Stimulated activated CD4-positive, alpha-beta T cell treated with anti-CD3 and anti-CD28 coated beads, TNF-alpha, amount 100 ng/mL, for 4 hours (primary cell): ENCODE measurements at places on chromosomes 1 and 21.
A peak's percentile ranks its signal among the peaks of the same experiment; 100 is the strongest.

DNA sequence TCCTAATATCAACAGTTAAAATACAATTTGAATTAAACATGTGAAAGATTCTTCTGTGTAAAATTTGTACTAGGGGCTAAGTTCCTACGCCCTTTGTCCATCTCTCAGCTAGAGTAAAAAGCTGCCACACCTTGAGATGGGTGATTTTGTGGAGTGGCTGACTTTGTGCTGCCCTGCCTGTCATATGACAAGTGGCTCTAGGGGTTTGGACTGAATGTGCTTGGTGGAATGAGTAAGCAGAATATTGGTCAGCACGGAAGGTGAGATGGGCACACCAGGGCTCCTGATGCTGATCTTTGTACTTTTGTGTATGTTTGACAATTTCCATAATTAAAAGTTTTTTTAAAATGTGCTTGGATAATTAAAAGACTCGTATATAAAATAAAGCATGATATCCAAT lies 133.6 kb upstream of the SLC45A1 start:
- DNase-seq, result no peak

DNA sequence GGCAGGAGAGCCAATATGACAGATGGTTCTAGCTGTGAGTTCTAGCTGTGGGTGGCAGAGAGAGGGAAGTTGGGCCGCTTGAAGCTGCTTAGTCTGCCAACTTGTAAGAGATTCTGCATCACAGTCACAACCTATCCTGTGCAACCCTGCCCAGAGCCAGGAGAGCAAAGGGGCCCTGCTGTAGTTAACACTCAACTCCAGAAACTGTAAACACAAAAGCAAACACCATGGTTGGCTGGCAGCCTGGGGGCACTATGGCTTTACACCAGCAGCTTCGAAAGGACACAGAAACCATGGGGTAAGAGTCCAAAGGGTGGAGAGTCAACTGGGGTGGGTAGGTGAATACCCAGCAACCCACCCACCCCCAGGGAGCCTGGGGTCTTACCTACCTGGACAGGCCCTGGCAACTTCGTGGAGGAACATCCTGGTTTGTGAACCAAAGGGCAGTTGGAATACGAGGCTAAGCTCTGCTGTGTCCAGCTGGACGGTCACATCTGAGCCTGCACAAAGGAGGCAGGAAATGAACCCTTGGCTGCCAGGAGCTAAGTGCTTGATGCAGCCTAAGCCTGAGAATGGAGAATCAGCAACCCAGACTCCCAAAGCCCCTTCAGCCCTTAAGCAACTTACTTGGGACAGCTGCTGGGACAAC lies 6.4 kb downstream of the INPP5B start:
- DNase-seq, result no peak

GRCh38 chr1:60813071-60813470 lies 269.3 kb upstream of the NFIA start:
- DNase-seq, result no peak

GRCh38 chr1:2294033-2294724 lies 66.1 kb downstream of the SKI start:
- no peak for DNase-seq

- DNase-seq, result no peak
Observed at GRCh38 chr1:89516055-89516454, 8.6 kb upstream of the LRRC8B start.

GRCh38 chr1:115755456-115756370 lies 12.8 kb downstream of the CASQ2 start:
- DNase-seq, result no peak

DNA sequence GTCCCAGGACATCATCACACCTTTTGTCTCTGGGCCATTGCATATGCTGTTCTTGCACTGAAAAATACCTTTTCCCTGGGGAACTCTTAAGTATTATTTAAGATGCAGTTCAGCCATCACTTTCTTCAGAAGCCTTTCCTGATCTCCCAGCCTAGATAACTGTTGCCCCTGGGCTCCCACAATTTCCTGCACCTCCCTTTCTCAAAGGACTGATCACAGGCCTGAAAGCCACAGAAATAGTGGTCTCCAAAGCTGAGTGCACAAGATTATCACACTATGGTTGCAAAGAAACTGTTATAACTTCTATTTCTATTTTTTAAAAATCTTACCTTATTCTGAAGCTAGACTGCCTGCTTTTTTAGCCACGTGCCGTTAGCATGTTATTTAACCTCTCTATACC lies 2.8 kb upstream of the ZSCAN20 start:
- DNase-seq, result no peak

DNA sequence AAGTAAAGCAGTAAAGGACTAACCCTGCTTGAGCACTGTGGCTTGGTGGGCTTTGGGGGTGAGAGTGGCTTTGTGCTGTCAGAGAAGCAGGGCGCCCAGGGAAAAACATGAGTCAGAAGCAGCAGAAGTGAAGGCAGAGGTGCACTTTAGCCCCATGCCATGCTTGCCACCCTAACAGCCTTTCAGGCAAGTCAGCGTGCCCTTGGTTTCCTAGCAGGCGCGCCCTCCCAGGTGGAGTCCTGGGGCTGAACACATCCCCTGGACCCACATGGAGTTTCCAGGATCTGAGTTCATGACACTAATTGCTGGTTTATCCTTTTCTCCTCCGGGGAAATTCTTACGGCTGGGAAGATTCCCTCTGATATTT lies 106.6 kb downstream of the TLR5 start:
- no peak for DNase-seq

DNA sequence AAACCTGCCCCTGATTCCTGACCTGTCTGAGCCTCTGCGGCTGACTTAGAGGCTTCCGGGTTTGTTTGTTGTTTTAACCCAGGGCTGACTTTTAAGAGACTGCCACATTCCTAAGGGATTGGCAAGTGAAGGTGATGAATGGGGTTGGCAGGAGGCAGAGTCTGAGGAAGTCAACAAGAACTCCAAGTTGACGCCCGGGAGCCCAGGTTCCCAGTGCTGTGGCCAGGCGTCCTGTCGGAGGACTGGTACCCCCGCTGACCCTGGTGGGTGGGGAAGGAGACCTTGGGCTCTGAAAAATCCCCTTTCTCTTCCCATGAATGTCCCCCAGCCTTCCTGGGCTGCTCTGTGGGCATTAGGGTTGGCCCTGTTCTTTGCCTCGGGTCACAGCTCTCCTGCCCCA lies 19.7 kb upstream of the EPS8L3 start:
- DNase-seq, result no peak

DNA sequence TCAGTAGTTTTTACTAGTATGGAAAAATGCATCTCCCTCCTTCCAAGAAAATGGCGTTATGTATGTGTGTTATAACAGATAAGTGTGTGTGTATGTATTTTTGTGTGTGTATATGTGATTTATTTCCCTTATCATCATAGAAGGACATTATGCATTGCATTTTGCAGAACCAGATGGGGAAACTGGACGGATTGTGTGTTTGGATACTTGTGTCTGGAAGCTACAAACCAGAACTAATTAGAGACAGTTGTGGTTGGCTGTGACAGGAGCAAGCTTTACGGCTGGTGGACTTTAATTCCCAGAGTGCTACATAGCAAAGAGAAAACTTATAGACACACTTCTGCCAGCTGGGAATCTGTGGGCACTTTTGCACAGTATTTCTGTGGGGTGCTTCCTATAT lies 162.5 kb downstream of the RWDD3 start:
- no peak for DNase-seq

- peak; percentile 53 for DNase-seq
Observed at GRCh38 chr1:47192458-47193384, 2.9 kb upstream of the PDZK1IP1 start.

GRCh38 chr1:111734856-111735255 lies 4.3 kb downstream of the INKA2 start:
- DNase-seq, result no peak

DNA sequence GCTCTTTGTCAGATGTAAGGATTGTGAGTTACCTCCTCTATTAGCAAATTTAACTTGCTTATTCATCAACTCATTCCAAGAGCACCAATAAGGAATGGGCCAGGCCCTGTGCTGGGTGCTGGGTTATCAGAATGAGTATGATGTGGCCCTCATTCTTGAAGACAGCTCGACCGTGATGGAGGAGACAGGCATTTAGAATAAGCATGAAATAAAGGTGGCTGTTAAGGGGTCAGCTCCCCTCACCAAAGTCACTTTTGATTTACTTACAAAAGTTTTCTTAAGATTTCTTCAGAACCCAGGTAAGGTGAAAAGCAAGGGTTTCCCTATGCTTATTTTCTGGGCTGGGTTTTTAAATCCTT lies 15.3 kb upstream of the PADI1 start:
- no peak for DNase-seq

DNA sequence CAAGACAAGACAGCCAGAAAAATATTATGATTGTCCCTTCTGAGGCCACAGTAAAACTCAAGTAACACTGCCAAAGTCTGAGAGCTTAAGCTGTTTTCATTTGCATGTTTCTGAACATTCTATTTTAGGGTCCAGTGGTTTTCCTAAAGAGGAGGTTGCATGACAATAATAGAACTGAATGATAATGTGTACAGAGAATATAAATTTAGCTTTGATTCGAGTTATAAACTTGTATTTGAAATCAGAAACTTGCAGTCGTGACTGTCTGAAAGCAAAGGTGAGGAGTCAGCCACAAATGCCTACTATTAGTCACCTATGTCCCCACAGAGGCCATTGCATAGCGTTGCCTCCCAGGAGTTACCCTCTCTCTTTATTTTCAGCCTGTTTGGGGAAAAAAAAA lies 363.1 kb upstream of the ADGRL2 start:
- no peak for DNase-seq

- DNase-seq, result no peak
Observed at GRCh38 chr1:182685215-182685614, 828 bp upstream of the RGS8 start.

DNA sequence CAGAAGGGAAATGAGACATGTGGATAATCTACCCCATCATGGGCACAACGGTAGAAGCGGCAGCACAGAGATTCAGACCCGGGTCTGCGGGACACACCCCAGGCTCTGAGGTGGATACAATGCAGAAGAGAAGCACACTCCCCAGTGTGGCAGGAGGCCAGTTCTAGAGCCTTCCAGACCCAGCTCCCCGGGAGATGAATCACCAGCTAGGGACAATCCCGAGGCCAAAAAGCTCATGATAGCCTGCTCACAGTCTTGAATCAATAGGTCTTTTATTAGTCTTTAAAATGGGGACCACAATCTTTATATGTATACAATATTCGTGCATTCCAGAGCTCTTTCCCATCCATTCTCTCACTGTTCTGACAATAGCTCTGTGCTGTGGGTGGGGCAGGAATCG lies 57.3 kb upstream of the DIRAS3 start:
- no peak for DNase-seq

GRCh38 chr1:79929356-79929755 lies 922.8 kb upstream of the ADGRL4 start:
- no peak for DNase-seq

GRCh38 chr1:27876341-27877114 lies 4.2 kb downstream of the THEMIS2 start:
- no peak for DNase-seq
